ENCODE measurements at places on chromosomes 13 and 19.
A peak's percentile ranks its signal among the peaks of the same experiment; 100 is the strongest.

GRCh38 chr13:48220981-48221685, 11.9 kb upstream of the ITM2B start:
- peak; percentile 23 for DNase-seq

DNA sequence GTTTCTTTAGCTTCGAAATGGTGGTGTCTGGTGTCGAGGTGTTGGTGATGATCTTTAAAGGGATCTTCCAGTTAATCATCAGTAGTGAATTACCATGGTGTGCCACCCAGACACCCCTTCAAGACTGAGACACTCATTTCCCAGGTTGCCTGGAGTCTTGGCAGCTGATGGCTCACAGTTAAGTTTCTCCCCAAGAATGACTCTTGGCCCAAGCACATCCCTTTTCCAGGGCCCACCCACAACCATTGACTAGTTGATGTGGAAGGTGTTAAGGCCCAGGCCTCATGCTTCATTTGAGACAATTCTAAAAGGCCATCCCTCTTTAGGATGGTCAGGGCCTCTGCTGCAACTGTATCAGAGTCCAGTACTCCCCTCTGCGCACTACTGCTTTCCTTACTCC, 145.5 kb downstream of the FOXO1 start:
- no peak for DNase-seq

DNA sequence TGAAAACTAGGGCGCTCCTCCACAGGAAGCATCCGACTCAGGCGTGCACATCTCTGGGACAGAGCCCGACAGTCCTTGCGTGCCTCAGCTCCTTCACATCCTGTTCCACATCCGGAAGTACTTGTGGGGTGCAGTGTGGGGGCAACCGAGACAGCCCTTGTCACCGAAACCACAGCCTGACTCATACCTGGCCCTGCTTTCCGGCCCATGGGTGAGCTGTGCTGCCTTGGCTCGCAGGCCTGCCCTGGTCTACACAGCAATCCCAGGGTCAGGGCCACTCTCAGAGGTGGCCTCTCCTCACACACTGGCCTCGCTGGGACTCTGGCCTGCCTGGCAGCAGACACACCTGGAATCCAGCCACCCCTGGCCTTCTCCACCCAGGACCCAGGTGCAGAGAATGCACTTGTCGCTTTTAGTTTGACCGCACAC, 100.4 kb downstream of the STK24 start:
- peak; percentile 90 for DNase-seq

DNA sequence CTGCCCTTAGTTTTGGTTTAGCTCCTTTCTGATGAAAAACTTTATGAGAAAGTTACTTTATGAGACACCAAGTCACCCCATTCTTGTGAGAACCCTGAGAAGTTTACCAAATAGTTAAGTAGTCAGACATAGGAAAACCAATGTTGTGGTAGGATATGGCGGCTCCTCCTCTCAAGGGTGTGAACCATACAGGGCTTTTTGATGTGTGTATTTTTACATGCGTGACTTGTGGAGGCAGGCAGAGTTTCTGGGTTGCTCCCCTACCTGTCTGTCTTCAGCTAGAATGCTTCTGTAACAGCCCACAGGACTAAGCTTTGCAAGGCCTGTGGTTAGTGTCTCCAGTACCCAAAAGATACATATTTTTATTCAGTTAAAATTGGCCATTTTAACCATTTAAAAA, 18.3 kb downstream of the UBAC2 start:
- peak; percentile 81 for DNase-seq

DNA sequence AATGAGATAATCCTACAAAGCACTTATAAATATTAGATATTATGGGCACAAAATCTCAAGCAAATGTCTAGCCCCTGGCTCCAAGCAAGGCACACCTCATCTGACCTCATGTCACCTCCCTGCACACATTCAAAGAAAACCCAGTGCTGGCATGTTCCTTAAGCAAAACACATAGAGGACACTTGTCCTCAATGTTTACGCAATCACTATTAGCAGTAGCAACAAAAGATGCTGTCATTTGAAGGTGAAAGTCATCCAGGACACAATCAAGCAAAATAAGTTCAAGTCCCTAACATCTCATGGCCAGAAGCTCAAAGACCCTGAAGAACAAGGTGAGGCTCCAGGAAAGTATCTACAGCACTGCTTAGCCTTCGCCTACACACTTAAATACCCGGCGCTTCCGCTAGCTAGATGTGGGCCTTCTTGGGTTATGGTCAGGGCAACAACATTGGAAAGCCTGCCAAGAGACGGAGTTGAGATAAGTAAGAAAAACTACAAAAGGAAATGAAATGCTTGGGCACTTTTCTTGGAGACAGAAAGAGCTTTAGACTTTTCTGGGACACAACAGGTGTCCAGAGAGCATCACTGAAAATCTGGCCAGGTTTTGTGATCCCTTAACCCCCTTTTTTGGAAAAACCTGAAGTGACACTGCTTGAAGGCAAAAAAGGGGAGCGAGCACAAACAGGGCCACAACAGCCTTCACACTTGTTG, 85.7 kb downstream of the FOXO1 start:
- no peak for DNase-seq

GRCh38 chr19:3146677-3147100, 10.9 kb downstream of the GNA15 start:
- peak; percentile 60 for DNase-seq

DNA sequence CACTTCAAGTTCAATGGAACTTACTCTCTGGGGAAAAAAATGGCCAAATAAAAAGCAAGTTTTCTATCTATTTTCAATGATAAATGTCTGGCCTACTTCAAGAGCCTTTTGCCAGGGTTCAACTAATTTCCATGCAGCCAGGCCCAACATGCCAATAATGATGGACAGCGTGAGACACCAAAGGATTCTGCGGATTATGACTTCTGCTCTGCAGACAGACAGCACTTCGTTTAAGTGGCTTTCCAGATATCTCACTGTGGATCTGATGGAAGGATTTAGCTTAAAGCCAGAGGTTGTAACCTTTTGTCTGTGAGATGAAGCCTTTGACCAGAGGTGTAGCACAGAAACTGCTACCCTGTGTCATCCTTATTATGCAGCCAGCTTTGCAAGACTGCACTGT, 614.2 kb downstream of the DCT start:
- DNase-seq, result no peak

GRCh38 chr19:28234637-28235036, 978.3 kb downstream of the UQCRFS1 start:
- DNase-seq, result no peak

GRCh38 chr13:53342623-53343360, 314.2 kb downstream of the OLFM4 start:
- no peak for DNase-seq

- no peak for DNase-seq
Observed at GRCh38 chr13:51921790-51922740, 60.3 kb downstream of the CCDC70 start.

GRCh38 chr19:4361152-4362046, 18.0 kb downstream of the MPND start:
- no peak for DNase-seq

DNA sequence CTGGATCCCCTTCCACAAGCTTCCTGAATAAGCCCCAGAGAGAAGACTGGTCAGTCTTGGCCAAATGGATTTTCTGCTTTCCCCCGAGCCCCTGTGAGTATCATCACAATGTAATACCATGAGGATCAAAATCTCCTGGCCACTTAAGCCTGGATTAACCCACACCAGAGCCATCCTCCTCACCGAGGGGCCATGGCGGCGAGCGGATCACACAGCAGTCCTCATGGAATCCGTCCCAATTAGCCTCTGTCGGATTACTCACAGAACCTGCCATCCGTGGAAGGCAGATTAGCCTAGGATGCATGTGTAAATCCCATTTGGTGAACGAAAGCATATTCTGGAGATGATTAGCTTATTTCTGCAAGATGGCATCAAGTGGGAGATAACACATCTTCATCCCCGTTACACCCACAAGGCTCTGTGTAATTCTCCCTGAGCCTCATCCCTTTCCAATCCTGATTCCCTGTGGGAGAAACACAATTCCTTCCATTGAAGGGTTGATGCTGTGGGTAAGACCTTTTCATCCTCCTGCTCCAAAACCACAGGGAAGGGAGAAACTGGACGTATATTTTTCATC, 42.5 kb downstream of the GNG7 start:
- DNase-seq, result no peak

DNA sequence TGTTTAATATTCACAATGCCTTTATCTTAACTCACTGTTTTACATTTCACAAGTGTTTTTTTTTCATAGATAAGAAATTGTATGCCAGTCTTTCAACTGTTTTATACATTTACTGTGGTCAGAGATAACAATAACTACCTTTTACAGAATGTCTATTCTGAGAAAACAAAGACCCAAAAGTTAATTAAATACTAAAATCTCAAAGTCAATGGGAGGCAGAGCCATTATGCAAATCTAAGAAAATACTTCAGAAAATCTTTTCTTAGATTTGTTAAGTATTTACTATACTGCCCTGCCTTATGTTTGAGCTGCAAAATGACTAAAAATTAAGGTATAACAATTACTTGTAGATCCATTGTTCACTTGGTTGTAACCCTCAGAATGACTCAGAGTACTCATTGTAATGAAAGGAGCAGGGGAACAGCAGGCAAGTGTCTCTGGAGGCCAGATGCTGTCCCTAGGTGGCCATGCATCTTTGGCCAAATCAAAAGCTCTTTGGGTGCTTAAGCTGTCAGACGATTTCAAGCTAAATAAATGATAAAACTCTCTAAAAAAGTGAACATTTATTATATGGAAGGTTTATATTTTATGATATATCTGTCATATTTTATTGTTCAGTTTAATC, 770.1 kb upstream of the PCDH20 start:
- DNase-seq, result no peak

DNA sequence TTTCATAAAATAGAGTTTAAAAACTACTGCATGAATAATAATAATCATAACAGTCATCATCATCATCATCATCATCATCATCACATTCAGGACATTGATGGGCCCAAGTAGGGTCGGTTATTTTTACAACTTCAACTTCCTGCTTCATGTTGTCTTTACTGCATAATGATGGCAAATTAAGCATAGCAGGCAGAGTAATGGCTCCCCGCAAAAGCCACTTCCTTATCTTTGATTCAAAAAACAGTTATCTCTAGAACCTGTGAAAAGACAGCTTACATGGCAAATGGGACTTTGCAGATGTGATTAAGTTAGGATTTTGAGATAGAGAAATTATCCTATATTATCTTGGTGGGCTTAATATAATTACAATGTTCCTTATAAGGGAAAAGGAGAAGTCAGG, 792.9 kb downstream of the LIG4 start:
- no peak for DNase-seq

- no peak for DNase-seq
Observed at GRCh38 chr13:64371045-64371444, 2859.1 kb downstream of the PCDH9 start.

GRCh38 chr13:31944262-31945160, 87.1 kb upstream of the FRY start:
- DNase-seq, result no peak

DNA sequence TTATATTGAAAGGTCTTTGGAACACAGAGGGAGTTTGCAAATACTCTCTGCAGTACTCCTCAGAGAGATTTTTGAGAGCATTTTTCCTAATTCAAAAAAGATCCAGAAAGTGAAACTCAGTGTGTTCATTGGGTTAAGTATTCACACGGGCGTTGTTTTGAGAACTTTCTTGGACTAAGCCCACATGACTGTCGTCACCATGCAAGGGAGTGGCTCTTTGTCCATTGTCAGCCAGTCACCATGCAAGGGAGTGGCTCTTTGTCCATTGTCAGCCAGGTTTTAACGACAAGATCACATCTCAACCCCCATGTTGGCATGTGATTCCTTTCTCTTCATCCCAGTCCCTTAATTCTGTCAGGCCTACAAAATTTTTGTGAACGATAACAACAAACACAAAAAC, 81.2 kb upstream of the STK24 start:
- DNase-seq, result no peak

DNA sequence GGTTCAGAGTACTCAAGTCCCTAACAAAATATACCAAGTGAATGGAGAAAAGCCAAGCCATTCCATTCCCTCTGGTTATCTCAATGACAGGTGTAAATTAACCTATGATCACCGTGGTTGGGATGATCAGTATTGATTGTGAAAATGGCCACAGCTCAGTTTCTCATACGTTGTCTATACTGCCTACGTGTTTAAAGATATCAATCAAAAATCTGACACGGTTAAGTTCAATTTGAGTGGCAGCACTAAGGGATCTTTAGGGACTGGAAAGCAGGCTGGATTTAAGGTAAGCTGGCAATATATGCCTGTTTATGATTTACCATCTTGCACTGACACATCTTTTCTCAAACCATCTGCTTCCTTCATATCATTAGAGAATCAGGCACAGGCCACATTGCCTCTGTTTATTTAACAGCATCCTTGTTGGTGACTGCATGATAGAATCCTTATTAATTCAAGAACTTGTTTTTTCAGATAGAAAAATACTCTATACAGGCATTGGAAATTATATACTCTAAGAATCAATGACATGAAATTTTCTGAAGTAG, 907.9 kb downstream of the PCDH9 start:
- no peak for DNase-seq

- no peak for DNase-seq
Observed at GRCh38 chr13:20513466-20513995, 12.1 kb downstream of the CRYL1 start.

- no peak for DNase-seq
Observed at GRCh38 chr13:31090961-31091624, 70.6 kb downstream of the HSPH1 start.

- DNase-seq, result no peak
Observed at GRCh38 chr19:55598034-55598433, 1.3 kb downstream of the FIZ1 start.

GRCh38 chr13:113806526-113806925, 47.5 kb downstream of the TMEM255B start:
- no peak for DNase-seq

- no peak for DNase-seq
Observed at GRCh38 chr19:5563008-5563431, 4.7 kb downstream of the TINCR start.

GRCh38 chr19:39251846-39252245, 3.2 kb upstream of the IFNL4 start:
- DNase-seq, result no peak

DNA sequence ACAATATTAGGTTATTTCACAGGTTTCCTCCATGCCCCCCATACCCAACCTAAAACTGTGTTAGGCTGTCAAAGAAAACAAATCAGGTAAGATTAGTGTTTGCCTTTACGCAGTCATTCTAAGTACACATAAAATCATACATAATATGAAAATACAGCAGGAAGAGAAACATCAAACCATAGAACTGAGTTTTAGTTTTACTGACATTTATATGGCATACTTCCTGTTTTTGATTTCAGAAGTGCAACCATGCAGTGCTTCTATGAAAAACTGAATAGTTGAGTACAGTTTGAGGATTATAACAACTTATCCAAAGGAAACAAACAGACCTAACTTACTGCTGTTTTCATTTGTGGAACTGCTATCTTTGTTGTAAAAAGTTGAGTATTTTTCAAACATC, 91.3 kb downstream of the KCNRG start:
- DNase-seq, result no peak

DNA sequence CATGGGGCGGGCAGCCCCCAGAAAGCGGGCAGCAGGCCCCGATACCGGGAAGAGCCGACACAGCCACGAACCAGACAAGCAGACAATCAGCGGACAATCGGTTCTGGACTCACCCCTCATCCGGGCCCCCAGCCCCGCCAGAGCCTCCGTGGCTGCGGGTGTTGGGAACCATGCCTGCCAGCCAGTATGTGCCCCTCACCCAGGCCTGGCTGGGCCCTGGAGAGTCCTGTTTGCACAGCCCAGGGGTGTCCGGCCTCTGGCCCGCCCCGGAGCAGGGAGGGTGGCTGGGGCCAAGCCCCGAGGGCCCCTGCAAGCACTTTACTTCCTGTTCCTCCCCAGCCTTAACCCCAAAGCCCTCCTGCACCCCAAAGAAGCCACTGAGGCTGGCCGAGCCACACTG, 7.8 kb downstream of the PODNL1 start:
- no peak for DNase-seq
